CD4-positive, alpha-beta T cell treated with Interleukin-4 for 1 hour (primary cell): ENCODE measurements at places on chromosomes 7 and 10.

DNA sequence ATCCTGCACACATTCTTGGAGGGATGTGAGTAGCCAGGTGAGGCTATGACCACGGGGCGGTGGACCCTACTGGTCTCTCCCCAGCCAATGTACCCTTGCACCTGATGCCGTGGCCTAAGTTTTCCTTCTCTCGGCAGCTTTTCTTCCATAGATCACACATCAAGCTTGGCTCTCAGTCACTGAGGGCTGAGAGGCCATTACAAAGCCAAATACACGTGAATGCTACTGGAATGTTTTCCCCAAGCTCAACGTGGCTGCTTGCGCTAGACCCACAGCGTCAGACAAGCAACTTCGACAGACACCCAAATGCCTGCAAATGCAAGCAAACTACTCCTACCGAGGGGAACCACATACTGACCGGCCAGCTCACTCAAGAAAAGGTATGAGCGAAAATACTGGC, 83.1 kb downstream of the PRPF18 start:
- DNase-seq, result no peak

GRCh38 chr10:110093722-110094121, 85.9 kb downstream of the ADD3 start:
- DNase-seq, result no peak

GRCh38 chr10:86709396-86710185, 41.3 kb downstream of the LDB3 start:
- DNase-seq, result no peak

- DNase-seq, result no peak
Measured at GRCh38 chr7:102842284-102842683, 70.5 kb upstream of the LRRC17 start.

- peak; percentile 29 for DNase-seq
Measured at GRCh38 chr10:73591935-73592699, 975 bp upstream of the USP54 start.

DNA sequence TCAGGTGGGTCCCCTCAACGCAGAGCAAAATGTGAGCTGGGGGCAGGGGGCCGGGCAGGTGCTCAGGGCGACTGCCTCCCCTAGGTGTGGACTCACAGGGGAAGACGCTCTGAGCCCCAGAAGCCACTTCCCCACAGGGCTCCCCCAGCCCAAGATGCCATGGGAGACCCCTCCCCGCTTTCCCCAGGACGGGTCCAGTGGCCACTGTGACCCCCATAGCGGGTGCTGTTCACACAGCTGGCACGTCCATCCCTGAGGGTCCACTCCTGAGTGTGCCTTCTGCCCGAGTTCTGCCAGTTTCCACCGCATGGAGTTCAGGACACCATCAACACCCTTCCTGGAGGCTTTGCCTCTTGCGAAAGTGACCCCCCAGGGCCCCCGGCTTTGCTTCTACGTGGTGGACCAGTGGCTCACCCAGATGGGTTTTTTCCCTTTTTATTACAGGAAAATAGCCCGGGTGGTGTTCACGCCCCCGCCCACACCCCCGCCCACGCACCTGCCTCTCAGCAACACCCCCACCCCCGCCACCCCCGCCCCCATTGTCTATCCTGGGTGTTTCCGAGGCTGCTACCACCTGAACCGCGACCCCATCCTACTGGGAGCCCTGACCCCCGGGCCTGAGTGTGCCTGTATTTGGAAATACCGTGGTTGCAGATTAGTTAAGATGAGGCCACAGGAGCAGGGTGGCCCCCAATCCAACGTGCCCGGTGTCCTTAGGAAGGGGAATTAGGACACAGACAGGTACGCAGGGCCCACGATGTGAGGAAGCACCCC, 32.0 kb downstream of the ADAP1 start:
- peak; percentile 60 for DNase-seq

DNA sequence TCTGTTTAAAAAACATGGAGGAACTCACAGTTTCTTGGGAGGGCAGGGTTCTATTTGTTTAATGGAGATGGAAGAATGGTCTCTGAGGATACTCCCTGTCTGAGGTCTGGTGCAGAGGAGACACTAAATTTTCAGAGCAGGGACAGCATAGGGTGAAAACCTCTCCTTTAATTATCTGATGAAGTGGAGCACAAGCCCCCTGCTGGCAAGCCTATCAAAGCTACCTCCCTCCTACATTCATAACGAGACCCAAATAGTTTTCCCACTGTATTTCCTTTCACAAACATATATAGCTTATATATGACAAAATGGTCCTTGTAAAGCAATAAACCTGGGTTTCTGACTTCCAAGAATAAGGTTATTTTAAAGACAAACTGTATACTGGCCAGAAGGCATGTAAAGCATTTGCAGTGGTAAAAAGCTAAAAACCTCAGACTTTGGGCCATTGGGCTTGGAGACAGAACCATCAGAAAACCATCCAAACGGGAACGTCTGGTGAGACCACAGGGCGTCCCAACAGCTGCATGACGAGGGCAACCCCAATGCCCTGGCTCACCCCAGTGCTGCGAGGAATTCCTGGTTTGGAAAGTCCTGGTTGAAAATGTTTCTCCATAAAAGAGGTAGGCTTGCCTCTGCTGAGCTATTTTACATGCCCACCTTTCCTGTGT, 201.3 kb downstream of the FANK1 start:
- no peak for DNase-seq

GRCh38 chr7:50449501-50449880, 659 bp downstream of the FIGNL1 start:
- DNase-seq, result no peak

GRCh38 chr7:130242198-130243014, 24.3 kb upstream of the CPA2 start:
- peak; percentile 35 for DNase-seq

DNA sequence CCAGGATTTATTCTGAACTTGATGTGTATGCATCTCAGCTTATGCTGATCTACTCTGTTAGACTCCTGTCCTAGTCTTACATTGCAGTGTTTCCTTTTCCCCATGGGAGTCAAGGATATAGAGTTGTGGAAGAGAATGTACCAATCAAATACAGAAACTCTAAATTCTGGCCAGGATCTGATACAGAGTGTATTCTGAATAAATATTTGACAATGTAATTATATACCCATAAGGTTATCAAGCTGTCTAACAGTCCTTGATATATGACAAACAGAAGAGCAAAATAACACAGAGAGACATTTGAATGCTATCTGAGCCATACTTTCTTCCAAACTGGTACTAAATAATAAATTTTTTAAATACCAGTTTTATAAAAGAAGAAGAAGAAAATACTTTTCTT, 116.8 kb downstream of the ETV1 start:
- no peak for DNase-seq

GRCh38 chr10:131710142-131710861, 190.5 kb upstream of the PPP2R2D start:
- no peak for DNase-seq

GRCh38 chr7:110358028-110358427, 732.9 kb upstream of the LRRN3 start:
- no peak for DNase-seq

- DNase-seq, result peak; percentile 53
Measured at GRCh38 chr10:43623351-43623750, 17.1 kb downstream of the ZNF485 start.

DNA sequence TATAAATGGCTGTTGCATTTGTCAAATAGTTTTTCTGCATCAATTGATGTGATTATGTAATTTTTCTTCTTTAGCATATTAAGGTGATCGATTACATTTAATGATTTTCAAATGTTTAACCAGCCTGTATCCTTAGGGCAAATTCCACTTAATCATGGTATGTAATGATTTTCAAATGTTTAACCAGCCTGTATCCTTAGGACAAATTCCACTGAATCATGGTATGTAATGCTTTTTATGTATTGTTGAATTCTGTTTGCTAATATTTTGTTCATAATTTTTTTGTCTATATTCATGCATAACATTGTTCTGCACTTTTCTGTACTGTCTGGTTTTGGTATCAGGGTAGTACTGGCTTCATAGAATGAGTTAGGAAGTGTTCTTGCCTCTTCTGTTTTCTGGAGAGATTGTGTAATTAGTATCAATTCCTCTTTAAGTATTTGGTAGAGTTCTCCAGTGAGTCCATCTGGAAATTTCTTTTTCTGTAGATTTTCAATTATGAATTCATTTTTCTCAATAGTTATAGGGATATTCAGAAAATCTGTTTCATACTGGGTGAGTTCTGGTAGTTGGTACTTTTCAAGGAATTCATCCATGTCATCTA, 393.2 kb upstream of the FOXK1 start:
- DNase-seq, result no peak

- DNase-seq, result no peak
Measured at GRCh38 chr10:70324339-70324861, 40.6 kb upstream of the NPFFR1 start.

- DNase-seq, result peak; percentile 88
Measured at GRCh38 chr10:62050893-62051433, 149.5 kb downstream of the ARID5B start.

GRCh38 chr10:46254467-46254866, 32.3 kb upstream of the ANTXRL start:
- no peak for DNase-seq

DNA sequence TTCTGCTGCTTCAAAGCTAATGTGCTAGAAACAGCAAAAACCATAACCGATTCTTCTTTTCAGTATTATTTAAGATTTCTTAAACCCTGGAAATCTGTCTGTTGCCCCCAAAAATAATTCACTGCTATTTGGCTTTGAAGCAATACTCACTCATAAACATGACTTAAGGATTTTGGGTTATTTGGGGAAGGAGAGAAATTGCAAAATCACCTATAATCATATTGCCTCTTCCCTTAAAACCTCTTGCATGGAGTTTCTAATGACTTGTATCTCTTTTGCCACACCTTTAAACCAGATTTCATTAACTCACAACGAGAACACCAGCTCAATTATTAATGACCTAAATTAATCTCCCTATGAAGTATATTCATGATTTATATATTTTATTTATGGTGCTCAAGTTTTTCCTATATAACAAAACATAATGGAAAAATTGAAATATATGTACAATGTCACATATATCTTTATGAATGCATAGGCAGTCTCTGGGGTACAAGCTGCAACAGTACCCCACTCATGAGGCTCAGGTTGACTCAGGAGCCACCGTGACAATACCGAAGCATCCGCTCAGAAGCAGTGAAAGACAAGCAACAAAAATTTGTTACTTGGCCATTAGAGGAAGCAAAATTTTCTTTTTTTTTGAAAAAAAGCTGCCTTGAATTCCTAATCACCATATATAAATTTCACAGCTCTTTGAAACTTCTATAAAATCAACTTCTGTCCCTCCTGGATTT, 3.0 kb downstream of the NAMPT start:
- no peak for DNase-seq

DNA sequence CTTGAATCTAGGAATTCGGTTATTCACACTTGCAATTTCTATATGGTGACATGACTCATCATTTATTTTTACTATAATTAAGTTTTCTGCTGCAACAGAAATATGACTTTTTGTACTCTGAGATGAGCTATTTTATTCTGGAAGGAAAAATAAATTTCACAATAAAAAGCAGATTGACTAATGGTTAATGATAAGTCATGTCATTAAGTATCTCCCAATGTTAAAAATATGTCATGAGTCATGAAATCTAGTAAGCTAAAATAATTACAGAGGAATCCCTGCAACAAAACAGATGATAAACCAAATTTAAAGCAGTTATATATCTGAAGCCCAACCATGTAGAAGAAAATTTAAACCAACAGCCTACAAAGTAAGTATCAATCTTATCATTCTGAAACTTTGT, 149.2 kb downstream of the CACNA2D1 start:
- DNase-seq, result no peak

DNA sequence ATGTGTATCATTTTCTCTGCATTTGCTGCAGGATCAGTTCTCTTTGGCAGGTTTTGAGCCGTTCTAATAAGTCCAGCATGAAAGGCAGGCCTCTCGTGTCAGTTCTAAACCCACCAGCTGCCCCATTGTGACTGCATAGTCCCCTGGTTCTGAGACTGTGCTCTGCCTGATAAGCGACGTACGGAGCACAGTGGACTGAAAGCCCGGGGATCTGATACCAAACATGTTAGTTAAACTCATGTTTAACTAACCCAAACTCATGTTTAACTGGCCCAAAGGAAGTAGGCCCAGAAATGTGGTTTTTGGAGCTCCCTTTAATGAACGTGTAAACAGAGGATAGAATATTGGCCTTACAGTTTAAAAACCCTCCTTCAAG, 98.0 kb upstream of the PDCD4 start:
- no peak for DNase-seq

- DNase-seq, result no peak
Measured at GRCh38 chr10:519055-519715, 170.3 kb downstream of the DIP2C start.

- DNase-seq, result no peak
Measured at GRCh38 chr7:112129655-112130323, 76.4 kb downstream of the DOCK4 start.

GRCh38 chr7:121212036-121212435, 116.8 kb upstream of the WNT16 start:
- no peak for DNase-seq

DNA sequence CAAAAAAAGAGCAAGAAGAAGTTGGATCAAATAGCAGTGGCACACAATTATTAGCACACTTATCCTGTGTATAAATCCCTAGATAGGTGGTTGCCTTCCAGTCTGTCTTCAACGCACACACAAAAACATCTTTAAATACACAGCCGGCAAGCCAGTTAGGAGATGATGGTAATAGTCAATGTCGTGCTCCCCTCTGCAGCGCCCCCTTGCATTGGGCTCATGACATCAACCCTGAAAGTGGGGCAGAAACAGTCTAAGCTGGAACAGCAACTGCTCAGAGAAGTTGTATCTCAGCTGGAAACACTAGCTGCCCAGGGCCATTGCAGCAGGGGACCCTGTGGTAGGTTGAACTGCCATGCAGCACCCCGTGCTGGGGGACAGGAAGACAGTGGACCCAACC, 179.5 kb upstream of the YAE1 start:
- no peak for DNase-seq

GRCh38 chr10:84428711-84429110, 100.3 kb downstream of the CCSER2 start:
- DNase-seq, result no peak

DNA sequence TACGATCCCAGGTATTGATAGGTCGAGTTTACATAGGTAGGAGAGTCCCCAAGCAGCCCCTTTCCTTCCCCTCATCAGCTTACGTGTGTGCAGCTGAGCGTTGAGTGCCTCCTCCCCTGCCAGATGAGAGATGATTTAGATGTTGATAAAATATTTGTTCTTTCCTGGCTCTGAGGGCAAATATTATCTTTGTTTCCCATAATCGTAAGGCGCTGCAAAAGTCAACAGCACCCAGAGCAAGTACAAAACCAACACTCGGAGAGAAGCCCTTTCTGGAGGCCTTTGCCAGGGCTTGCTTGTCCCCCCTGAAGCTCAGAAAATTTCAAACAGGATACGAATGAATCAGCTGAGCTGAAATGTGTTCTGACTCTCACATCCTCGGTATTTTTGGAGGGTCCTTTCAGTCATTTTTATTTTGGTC, 683.2 kb downstream of the LRMDA start:
- DNase-seq, result no peak

DNA sequence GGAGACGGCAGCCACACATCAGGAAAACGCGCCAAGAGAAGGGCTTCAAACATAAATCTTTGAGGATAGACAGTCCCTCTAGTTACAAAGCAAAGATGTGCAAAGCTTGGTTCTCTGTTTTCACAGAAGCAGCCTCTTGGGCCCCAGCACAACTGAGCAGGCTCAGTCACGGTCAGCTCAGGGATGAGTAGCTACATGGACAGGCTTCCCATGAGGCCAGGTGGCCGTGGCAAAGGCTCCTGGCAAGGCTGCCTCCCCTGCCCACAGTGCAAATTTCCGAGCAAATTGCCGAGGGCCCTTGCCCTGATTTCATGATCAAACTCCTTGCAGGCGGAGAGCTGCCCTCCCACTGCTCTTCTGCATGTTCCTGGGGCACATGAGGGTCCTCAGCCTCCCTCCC, 37.8 kb upstream of the EN2 start:
- DNase-seq, result no peak
